ENCODE measurements at places on chromosomes 12 and 14.

DNA sequence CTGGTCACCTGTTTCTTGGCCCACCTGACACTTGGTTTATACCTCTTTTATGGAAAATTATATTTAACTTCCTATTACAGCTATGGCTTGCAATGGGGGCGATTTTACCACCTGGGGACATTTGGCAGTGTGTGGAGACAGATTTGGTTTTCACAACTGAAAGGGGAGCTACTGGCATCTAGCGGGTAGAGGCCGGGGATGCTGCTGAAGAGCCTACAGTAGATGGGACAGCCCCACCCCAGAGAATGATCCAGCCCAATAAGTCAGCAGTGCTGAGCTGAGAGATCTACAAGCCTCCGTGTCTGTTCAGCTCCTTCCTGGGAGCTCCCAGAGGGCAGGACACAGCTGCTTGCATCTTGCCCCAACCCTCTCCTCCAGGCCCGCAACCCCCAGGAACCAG, 302.8 kb downstream of the CACNA1C start:
- no peak for DNase-seq

DNA sequence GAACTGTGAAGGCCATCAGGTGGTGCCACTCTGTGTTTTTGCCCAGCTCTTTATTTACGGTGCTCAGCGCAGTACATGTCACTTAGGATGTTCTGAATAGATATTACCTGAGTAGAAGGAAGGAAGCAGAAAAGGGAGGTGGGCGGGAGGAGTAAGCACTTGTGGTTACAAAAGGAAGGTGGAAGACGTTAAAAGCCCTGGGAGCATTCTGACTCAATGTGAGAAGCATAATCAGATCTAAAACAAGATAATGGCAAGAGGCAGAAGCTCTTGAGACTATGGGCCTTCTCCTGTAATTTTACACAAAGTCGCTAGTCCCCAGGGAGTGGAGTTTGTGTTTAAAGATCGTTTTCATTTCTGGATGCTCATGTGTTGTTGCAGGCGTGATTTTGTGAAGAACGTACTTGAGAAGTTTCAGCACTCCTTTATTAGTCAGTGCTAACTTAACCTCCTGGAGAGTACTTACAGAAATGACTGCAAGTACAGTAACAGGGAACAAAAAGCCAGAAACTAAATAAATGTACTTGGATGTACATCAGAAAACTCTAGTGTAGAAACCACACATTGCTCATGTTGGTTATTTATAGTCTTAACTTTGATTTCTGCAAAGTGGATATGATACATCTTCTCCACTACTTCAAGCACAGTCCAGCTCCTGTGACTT, 1523.5 kb downstream of the AACS start:
- no peak for DNase-seq

- no peak for DNase-seq
Observed at GRCh38 chr14:103113303-103113702, 10.0 kb upstream of the TNFAIP2 start.

DNA sequence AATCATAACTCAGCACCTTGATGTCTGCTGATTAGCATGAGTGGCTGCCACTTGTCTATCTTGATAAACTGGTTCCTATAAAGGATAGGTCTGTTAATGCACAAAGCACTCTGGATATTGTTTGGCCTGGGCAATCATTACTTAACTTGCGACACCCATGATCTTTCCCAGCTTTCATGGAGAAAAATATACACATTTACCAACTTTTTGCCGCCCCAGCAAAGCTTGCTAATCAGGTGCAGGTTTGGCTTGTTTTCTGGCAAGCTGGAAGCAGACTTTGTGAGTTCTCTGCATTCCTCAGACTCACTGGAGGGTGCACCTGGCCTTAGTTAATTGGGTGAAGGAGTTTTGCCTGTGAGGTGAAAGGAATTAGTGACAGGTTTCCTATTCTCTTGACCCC, 1126.4 kb upstream of the FLRT2 start:
- no peak for DNase-seq

GRCh38 chr12:123167329-123167728, 16.4 kb upstream of the PITPNM2 start:
- DNase-seq, result no peak

DNA sequence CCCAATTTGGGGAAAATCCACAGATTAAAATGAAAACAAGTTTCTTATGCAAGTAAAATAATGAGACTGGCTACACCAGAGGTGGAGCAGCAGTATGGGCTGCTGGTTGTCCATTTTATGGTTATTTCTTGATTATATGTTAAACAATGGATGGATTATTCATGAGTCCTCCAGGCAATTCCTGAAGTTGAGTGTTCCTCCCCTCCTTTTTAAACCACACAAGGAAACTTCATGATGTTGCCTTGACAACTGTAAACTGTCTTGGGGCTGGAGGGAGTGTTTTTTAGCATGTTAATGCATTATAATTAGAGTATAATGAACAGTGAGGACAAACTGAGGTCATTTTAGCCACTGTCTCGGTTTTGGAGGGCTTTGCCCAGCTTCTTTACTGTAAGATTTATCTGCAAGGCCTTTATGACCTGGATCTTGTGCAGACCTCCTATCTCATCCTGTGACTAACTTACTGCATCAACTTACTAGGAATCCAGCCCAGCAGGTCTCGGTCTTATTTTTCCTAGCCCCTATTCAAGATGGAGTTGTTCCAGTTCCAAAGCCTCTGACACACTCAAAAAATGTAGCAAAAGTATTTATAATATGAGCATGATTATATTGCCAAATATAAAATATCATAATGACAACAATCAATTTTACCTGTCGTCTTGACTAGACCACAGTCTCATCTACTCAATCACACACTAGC, 534.0 kb downstream of the TMEM121 start:
- DNase-seq, result no peak

DNA sequence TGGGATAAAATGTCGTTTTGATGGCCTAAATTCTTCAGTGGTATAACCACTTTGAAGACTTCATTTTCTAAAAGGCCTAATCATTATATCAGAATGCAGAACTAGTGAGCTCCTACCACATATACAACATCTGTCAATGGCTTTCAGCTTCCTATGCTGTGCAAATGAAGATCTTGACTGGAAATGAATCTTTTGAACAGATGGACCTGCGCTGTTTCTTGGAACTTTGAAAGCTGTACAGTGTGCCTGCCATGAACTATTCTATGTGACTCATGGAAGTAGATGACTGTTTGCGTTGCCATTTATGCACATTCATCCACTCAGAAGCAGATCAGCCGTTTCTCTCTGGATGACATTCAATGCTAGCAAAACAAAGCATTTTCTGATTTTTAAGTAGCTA, 542.2 kb upstream of the USP15 start:
- DNase-seq, result no peak

- DNase-seq, result no peak
Observed at GRCh38 chr12:102497743-102498142, 17.4 kb upstream of the IGF1 start.

GRCh38 chr14:77238356-77238755, 32.6 kb downstream of the NGB start:
- DNase-seq, result no peak

DNA sequence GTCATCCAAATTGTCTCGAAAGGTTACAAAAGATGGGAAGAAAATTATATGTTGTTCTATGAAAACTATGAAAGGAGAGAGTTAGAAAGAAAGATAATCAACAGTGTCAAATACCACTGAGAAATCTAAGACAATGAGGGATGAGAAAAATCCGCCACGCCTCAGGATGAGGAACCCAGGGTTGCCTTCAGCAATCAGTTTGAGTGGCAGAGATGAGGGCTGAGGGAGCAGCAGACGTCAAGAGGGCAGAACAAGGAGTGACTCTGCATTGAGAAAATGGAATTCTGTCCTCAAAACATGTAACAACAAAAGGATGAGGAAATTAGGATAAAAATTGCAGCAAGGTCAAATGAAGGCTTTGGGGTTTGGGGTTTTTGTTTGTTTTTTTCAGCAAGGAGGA, 18.3 kb upstream of the OXA1L start:
- DNase-seq, result no peak

DNA sequence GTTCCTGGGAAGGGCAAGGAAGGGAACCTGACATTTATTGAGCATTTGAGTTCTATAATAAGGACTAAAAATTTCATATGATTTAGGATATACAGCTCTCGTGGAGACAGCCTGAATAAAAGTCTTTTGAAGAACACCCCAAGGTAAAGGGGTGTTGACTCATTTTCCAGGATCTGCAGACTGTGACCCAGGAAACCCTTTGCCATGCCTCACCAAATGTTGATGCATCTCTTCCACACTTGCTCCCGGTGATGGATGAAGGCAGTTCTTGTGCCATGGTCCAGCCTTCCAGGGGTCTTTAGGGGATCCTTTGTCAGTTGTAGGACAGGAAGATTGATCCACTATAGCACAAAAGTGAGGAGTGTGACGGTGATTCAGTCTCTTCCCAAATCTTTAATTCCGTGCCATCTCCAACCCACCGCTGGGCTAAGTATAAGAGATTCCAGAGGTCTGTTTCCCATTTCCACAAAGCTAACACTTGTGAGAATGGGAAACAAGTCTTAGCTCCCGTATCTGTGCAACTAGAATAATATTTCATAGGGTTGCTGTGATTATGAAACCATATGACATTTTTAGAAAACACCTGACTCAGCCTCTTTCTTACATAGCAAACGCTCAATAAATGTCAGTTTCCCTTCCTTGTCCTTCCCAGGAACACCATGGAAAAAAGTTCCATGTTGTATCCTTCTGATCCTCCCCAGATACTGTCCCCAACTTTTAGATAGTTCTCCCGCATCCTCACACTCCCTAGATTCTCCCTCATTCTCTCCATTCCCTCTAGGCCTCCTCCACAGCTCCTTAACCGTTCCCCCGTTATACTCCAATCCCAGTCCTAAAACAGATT, 836 bp downstream of the AAAS start:
- DNase-seq, result no peak

DNA sequence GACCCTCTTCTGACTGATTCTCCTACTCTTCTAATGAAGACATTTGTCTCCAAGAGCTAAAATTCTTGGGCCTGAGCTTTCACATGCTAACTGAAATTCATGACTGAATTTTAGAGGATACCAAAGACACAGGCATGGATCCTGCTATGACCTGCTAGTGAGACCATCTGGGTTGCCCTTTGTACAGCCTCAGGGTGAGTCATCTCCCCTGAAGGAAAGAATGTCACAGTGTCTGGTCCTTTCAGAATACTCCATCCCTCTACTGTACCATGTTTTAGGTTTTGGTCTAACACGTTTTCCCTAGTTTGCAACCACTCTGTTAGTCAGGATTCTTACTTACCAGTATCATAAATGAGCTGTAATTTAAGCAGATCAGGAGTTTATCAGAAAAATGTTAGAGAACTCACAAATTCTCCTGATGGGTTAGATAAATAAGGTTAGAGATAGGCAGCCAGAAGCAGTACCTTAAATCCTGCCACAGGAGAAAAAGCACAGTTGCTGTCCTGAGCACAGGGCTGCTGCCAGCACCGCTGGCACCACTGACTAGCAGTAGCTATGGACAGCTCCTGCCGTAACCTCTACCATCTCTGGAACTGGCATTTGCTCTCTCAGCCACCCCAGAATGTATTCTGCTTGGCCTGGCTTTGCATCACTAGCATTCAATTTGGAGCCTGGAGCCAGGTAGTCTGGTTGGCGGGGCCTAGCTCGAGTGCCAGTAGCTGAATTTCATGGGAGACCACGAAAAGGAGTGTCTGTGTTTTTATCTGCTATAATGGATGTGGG, 127.6 kb downstream of the ANO6 start:
- DNase-seq, result peak; percentile 25
